ENCODE measurements at places on chromosomes 16 and 17. TPM values are rescaled to one million over a fixed set of nuclear protein-coding genes. Genes with fewer than 3 reads are reported as not detected.
A peak's percentile ranks its signal among the peaks of the same experiment; 100 is the strongest.

The ZG16B gene
- 0.40 TPM for polyA plus RNA-seq

The FBXW10 gene
- polyA plus RNA-seq: 0.09 TPM

The PCGF2 gene
- 18.0 TPM for polyA plus RNA-seq

DNA sequence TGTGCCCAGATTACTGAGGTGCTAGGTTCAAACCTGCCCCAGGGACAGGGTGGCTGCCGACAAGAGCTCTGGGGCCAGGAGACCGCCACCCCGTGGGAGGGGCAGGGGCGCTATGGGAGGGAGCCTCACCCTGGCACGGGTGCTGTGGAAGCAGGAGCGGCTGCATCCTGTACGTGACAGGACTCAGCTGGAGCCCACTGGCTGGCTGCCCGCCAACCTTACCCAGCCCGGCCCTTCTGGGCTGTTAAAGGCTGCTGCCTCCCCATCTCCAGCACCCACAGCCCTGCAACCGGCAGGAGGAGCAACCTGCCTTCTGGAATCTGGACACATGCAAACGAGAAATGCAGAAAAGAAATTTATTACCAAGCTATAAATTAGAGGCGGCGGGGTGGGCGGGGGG lies 11.2 kb downstream of the PAM16 start:
- peak; percentile 32 for DNase-seq

- DNase-seq: no peak
These were observed 121.5 kb downstream of the PCTP start for GRCh38 chr17:55872374-55872773.

DNA sequence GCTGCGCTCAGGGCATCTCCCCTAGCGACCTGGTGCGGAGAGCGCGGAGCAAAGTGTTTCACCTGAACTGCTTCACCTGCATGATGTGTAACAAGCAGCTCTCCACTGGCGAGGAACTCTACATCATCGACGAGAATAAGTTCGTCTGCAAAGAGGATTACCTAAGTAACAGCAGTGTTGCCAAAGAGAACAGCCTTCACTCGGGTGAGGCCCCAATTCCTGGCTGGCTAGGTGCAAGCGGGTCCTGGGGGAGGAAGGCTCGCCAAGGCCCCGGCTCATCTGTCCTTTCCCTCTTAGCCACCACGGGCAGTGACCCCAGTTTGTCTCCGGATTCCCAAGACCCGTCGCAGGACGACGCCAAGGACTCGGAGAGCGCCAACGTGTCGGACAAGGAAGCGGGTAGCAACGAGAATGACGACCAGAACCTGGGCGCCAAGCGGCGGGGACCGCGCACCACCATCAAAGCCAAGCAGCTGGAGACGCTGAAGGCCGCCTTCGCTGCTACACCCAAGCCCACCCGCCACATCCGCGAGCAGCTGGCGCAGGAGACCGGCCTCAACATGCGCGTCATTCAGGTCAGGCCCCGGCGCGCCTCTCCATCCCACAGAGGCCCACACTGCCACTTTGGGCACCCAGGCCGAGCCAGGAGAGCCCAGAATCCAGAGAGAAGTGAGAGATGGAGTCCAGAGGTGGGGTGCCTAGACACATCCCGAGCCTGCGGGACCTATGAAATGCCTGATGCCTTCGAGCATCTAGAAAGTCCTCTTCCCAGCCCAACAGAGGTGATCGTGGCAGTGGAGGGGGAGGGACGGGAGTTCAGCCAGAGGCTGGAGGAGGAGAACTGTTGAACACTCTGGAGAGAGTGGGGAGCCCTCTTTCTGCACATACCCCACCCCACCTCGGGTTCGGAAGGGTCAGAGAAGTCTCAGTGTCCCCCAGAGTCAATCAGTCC lies 3.3 kb downstream of the LHX1 start:
- no peak for DNase-seq

DNA sequence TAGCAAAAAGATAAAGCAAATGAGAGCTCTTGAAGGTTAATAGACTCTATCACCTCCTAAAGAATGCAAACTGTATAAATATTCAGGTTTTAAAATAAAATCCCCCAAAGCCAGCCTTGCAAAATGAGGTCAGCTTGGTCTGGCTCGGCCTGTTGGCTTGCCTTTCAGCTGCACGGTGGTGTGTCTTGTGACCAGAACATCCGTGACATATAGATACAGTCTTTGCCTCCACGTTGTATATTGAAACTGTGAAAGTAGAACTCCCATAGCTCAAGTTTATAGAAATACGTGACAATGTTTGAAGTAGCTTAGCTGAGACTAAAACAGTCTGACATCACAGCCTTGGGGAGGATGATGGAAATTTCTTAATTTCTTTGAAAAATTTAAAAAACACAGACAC lies 236.6 kb upstream of the MYOCD start:
- no peak for DNase-seq

- no peak for DNase-seq
These were observed 10.9 kb downstream of the SLC9A5 start for GRCh38 chr16:67259705-67260104.

- DNase-seq: no peak
These were observed 50.1 kb downstream of the XPO6 start for GRCh38 chr16:28161626-28162025.

GRCh38 chr16:77190190-77190477 lies 856 bp upstream of the MON1B start:
- DNase-seq: no peak

GRCh38 chr17:44572801-44573200 lies 15.5 kb downstream of the FZD2 start:
- DNase-seq: no peak

GRCh38 chr17:5516060-5516792 lies 29.9 kb downstream of the MIS12 start:
- DNase-seq: peak; percentile 97

Data from AG04450 (cell line).